ENCODE measurements at places on chromosomes 12 and 14.

DNA sequence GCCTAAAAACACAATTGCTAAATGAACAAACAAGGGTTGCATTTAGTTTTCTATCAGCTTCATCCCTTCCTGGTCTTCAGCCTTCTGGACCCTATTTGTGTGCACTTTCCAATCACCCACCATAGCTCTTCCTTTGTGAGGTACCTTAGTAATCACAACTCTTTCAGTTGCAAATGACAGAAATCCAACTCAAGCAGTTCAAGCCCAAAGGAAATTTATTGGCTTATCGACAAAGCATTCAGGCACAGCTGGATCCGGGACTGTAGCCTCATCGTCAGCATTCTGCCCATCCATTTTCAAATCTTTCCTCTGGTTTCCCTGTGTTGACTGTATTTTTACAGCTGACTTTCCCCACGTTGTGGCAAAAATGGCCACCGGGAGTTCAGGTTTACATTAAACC lies 148.6 kb upstream of the VASH1 start:
- no peak for DNase-seq

- no peak for DNase-seq
Observed at GRCh38 chr14:81314443-81315175, 85.5 kb downstream of the STON2 start.

GRCh38 chr12:91180582-91181395 lies 1.8 kb downstream of the DCN start:
- no peak for DNase-seq

GRCh38 chr12:9880532-9881078 lies 684 bp upstream of the KLRF2 start:
- no peak for DNase-seq

- no peak for DNase-seq
Observed at GRCh38 chr12:12095021-12095420, 24.3 kb downstream of the BCL2L14 start.

- DNase-seq = no peak
Observed at GRCh38 chr12:84756961-84757360, 155.6 kb downstream of the SLC6A15 start.

DNA sequence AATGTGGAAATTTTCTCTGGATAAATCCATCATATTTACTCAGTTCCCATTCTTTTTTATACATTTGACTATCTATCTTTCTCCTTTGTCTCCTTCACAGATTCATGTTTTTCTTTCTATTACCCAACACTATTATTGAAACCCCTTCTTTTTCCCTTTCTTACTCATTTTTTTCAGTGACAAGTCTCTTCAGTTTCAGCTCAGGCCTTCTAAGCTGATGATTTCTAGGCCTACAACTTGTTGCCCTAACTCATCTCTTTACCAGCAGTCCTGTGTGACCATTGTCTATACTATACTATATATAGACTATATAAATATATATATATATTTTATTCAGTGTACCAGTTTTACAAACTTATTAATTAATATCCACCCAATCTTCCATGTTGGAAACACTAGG lies 31.8 kb downstream of the SLC16A7 start:
- DNase-seq = no peak

GRCh38 chr12:46664761-46665287 lies 161.0 kb downstream of the SLC38A4 start:
- DNase-seq = no peak

- DNase-seq = no peak
Observed at GRCh38 chr14:65156568-65157366, 54.5 kb upstream of the MAX start.

DNA sequence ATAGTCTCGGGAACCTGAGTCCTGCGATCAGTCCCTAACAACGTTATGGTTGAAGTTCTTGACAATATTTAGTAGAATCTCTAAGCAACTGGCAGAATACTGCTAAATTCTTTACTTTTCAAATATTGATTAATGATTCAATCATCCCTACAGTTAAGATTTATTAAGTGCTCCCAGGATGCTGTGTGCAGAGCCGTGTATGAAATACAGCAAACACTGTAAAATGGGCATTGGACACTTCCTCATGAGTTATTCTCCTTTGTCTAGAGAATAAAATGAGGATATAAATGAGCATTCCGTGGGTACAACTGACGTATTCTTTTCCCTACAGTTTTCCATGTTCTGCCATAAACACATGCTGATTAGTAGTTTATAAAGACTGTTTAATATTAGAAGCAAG lies 372.4 kb downstream of the TMTC2 start:
- no peak for DNase-seq

GRCh38 chr12:79262938-79263337 lies 398.4 kb downstream of the SYT1 start:
- no peak for DNase-seq

GRCh38 chr12:99605-100004 lies 33.0 kb downstream of the IQSEC3 start:
- DNase-seq = no peak

DNA sequence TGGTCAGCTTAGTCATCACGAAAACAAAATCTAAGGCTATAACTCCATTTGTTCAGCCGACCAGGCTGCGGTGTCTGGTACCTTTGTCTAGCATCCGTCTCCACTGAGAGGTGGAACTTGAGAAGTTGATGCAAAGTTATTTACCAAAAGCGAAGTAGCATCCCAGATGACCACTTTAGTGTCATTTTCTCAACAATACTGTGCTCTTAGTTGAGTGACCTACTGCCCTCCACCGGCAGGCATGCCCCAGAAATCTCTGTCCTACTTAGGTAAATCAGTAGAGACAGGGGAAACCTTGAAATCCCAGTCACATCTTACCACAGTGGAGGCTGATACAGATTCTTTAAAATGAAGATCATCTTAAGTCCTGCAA lies 1.3 kb upstream of the ST8SIA1 start:
- no peak for DNase-seq

- no peak for DNase-seq
Observed at GRCh38 chr14:68921666-68922065, 57.4 kb downstream of the ACTN1 start.

GRCh38 chr12:124578854-124579253 lies 11.4 kb upstream of the NCOR2 start:
- DNase-seq = no peak

DNA sequence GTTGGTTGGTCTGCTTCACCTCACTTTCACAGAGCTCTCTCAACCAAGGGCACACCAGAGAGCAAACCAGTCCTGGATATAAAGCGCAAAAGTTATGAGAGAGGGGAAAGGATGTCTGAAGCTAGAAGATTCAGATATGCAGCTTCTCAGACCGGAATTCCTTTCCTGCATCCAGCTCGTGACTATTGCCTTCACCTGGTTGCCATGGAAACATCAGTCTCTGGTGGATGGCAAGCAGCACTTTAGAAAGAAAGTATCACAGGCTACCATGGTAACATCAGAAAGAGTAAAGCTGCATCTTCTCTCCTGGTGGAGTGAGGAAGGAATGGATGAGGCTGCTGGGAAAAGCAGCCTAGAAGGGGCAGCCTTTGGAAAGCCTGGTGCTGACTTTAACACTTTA lies 13.7 kb downstream of the REM2 start:
- DNase-seq = no peak

- DNase-seq = no peak
Observed at GRCh38 chr14:69505338-69506240, 21.1 kb downstream of the PLEKHD1 start.

GRCh38 chr14:78104655-78105054 lies 65.5 kb upstream of the NRXN3 start:
- no peak for DNase-seq

DNA sequence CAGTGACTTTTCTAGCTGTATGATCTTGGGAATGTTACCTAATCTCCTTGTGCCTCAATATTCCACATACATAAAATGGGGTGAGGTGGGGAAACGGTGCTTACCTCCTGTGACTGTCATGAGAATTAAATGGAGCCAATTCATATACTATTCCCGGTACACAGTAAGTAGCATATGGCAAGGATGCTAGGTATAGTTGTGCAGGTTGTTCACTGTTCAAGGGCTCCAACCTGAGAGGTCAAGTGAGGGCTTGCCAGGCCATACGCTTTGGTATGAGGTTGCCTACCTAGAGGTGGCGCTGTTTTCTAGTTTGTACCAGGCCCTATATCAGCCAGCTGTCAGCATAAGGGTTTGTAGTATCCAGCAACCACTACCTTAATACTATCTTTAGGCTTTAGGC lies 3.6 kb upstream of the BATF start:
- no peak for DNase-seq

DNA sequence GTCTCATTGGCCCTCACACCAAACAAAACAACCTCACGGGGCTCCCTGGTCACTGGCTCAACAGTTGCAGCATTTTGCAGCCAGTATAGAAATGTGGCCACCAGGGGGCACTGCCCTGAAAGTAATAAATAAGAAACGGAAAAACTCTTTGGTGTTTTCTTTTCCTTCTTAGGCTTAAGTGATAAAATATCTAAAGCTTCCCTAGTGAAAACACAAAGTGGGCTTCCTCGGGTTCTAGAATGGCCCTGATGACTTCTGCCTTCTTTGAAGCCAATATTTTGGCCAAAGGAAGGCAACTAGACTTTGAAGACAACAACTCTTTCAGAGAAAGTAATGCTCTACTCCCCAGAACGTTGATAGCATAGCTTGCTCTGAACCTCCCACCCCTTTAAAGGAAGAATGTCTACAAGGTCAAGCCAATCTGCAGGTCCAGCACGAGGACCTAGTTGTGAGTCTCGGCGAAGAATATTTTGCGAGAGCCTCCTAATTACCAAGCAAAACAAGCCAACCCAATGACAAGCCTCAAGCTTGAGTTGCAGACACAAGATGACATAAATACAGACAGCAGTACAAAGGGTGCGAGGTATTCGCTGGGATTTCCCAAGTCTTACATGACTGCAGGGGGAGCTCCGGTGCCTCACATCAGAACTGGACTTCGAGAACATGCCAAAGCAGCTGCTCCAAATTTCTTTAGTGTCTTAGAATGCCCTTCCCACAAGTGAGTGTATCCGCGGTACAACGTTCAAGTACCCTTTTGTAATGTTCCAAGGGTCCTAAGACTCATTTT lies 2.6 kb downstream of the ITPK1 start:
- DNase-seq = peak; percentile 74

GRCh38 chr14:20477211-20477876 lies 8.1 kb downstream of the PNP start:
- DNase-seq = no peak

DNA sequence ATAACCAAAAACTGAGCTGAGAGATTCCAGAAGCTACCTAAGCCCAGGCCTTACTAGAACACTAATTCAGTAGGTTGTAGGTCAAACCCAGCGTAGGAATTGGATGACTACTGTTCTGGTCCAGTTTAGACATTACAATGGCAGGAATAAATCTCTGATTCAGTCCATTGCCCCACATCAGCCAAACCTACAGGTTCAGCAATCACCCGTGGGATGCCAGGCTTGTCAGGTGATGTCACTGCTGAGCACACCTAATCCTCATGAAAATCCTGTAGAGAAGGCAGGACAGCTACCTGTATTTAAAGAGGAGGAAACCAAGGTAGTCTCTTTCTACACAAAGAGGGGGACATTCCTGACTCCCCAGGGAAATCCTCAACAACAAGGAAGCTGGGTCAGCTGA lies 63.7 kb downstream of the RFX4 start:
- no peak for DNase-seq

DNA sequence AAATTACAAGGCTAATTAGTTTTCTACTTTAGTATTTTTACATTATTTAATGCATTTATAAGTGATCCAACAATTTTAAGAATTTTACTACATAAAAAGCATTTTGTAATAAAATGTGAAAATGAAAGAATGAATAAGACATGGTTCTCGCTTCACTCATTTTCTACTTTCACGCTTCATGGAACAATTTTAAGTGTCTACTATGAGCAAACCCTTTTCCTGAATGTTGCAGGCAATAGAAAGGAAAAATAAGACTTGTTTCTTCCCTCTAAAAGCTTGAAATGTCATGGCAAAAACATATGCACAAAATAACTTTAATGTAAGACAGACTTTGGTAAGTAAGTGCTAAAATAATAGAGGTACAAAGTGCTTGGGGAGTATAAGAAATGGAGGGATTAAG lies 205.7 kb upstream of the HMGA2 start:
- no peak for DNase-seq

GRCh38 chr14:89626233-89626806 lies 209.3 kb upstream of the FOXN3 start:
- no peak for DNase-seq
